SK-N-SH (cell line): ENCODE measurements at places on chromosomes 13 and 19.
A peak's percentile ranks its signal among the peaks of the same experiment; 100 is the strongest.

DNA sequence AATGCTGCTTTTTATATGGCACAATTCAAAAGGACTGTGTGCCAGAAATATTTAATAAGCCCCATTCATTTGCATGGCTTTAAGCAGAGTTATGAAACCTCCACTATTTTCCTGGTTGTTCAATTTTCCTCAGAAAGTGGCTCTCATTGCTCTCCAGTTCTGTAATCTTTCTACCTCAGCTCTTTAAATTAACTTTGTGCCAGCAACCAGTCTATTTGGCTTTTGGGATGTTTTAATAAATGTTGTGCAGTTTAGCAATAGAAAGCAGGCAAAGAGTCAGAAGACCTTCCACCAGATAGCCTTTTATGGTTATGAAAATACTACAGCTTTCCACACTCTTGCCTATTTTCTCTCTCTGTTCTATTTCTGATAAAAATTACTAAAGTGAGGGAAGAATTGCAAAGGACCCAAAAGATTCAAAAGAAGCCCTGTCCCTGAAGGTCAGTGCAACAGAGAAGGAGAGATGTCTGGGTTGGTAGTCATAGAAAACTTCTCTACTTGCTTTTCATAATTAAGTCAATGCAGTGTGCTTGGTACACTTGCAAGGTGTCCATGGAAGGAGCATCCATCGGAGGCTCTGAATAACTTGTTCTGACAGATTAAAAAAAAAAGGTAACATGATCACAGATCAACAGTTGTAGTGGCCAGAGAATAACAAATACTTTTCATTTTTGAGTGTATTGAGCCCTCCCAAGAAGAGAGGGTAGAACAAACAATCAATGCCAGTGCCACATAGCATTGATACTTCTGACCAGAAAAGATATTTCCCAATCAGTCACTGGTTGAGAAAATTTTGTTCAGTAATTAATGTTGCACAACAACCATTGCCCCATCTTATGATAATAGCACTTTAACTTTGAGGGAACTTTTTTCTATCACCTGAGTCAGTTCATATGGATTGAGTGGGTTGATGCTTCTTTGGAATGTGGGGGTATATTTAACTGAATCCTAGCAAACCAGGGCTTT is 48.4 kb upstream of the SPRY2 start:
- DNase-seq = no peak

DNA sequence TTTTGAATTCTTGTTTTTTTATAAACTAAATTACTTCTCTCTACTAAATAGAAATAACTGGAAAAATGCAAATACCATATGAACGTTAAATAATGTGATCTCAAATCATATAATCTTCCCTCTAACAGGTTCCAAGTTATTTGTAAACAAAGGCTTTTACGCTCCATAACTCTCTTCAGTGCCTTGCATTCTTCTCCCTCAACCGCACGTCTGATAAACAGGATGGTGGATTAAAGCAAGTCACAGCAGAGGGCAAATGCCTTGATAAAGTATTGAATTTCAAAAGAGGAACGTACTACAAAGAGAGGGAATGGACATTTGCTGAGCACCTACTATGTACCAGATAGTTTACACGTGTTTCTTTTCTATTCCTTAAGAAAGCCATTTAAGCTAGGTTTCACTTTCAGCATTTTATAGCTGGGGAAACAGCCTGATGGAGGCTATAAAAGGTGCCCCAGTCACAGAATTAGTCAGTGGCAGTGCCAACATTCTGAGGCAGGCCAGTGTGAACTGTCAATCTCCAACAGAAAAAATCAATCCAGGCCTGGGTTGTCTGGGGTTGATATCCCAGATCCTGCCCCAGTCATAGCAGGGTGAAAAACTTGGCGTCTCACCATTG is 15.8 kb downstream of the MRPS31 start:
- DNase-seq = no peak

GRCh38 chr19:29609636-29610035 is 3.6 kb downstream of the POP4 start:
- DNase-seq = no peak

DNA sequence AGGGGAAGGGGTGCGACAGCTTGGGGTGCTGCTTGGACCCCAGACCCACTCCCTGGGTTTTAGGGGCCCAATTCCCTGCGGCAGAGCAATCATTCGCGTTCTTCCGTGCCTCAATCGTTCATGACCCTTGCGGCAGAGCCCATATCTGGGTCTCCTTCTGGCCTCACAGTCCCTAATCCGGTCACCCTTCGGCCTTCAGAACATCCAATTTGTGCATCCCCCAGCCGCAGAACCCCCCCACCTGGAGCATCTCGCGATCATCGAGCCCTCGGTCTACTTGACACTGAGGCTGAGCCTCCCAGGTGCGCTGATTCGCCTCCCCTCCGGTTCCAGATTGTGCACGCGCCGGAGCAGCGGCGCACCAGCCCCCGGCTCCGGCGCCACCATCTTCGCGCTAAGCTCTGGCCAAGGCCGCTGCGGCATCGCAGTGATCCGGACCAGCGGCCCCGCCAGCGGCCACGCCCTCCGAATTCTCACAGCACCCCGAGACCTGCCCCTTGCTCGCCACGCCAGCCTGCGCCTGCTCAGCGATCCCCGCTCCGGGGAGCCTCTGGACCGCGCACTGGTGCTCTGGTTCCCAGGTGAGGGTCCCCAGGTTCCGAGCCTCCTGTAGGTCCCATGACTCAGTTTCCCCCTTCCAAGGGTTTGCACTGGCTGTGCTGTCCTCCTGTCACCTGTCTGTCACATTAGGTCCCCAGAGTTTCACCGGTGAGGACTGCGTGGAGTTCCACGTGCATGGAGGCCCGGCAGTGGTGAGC is 501 bp downstream of the GTPBP3 start:
- peak; percentile 62 for DNase-seq

GRCh38 chr19:30167206-30167868 is 204.8 kb upstream of the ZNF536 start:
- no peak for DNase-seq

DNA sequence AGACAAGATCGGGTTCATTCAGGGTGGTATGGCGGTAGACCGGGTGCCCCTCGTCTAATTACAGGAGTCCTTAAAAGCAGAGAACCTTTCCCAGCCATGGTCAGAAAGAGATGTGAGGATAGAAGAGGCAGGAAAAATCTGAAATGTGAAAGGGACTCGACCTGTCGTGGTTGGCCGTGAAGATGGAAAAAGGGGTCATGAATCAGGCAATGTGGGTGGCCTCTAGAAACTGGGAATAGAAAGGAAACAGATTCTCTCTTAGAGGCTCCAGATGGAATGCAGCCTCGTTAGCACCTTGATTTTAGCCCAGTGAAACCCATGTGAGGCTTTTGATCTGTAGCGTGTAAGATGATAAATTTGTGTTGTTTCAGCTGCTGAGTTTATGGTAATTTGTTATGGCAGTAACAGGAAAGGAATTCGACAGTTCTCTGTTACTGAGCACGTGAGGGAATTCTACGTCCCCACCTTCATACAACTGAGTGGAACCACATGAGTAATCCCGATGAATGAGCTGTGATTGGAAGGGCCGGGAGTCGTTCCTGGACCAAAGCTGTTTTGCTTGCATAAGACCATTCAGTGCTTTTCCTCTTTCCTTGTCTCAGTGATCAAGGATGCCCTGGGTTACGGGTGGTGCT is 11.0 kb upstream of the CA11 start:
- no peak for DNase-seq

DNA sequence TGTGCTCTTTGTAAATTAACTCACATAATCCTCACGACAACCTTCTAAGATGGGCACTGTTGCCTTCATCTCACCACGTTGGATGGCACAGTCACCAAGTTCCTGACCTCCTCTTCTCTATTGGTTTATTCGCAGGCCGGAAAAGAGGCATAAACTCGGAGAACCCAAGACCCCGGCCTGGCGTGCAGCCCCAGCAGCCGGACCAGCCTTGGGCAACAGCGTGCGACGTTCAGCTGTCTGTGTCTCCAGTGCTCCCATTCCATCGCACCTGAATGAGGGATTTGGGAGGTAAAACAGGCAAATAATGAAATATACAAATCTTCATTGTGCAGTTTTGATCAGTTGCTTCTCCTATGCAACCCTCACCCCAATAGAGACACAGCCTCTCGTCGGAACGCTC is 34.5 kb upstream of the GAS6 start:
- DNase-seq = no peak

DNA sequence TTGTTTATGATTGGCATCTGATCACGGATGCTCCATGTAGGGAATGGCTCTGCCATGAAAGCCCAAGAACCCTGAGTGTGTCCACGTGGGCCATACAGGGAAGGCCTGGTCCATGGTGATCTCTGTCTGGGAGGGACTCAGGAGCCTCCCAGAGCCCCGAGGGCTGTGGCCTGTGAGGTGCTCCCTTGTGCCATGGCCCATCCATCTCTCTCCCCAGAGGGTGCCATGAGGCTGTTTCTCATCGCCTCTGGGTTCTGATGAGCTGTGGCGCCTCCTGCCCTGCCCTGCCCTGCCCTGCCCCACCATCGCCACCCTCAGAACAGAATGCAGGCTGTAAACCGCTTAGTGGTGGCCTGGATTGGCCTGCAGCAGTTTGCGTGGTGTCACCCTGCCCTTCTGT is 83.1 kb downstream of the ATP11A start:
- no peak for DNase-seq

DNA sequence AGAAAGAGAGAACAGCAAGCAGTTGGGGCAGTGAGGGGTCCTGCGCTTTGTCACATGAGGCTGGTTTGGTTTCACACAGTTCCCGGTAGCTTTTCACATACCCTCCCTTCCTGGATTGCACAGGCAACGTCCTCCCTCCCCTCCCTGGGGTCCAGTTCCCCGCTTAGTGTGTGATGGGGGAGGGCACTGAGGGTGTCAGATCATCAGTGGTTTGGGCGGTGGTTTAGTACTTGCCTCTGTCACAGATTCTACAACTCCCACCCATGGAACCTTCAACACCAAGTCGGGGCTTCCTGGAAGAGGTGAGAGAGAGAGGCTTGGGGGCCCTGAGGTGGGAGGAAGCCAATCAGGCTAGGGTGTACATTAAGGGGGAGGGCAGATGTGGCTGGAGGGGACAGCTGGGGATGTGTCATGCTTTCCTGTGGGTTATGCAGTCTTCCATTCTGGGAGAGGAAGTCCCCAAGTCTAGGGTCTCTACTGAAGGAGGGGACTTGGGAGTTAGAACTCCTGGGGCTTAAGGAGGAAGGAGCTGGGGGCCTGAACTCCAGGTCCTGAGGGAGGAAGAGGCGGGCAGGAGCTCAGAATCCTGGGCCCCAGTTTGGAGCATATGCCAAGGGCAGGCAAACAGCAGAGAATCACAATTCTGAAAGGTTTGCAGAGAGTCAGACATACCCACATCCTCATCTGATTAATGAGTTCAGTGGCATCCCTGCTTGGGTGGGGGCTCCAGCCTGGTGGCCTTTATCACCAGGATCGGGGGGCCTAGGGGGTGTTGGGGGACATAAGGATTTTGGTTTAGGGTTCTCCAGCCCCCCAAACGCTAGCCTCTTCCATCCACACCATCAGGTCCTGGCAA is at the start of gene NKG7:
Gene NKG7 (minus strand): TSS at position 6 of the 856 bp plus-strand sequence. CDS start 119 bp downstream, outside the sequence.
- DNase-seq = no peak

DNA sequence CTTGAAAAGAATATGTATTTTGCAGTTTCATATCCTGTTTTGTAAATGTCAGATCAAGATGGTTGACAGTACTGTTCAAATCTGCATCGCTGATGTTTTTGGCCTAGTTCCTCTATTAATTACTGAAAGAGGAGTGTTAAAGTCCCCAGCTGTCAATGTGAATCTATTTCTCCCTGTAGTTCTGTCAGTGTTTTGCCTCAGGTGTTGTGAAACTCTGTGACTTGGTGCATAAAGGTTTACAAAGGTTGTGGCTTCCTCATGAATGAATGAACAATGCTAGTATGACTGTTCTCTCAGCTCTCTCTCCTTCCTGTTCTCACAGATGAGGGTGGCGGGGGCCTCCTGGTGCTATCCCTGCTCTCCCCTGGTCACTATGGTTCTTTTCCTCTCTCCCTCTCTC is 142.4 kb downstream of the MYCBP2 start:
- no peak for DNase-seq

DNA sequence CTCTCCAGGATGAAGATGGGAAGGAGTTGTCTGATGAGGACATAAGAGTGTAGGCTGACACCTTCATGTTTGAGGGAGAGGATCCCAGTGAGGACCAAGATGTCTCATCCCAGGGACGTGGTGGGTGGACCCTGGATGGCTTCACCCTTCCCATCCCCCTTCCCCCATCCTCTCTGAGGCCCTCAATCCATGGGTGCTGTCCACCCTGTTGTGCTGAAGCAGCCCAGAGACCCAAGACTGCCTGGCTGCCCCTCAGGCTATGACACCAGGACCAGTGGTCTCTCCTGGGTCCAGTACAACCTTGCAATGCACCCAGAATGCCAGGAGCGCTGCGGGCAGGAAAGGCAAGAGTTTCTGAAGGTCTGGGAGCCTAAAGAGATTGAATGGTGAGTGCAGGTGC is 3.4 kb upstream of the CYP4F12 start:
- DNase-seq = no peak

- no peak for DNase-seq
Observed at GRCh38 chr19:56132316-56132822, 8.7 kb upstream of the ZNF444 start.

- no peak for DNase-seq
Observed at GRCh38 chr19:10395003-10395402, 8.3 kb downstream of the CDC37 start.

DNA sequence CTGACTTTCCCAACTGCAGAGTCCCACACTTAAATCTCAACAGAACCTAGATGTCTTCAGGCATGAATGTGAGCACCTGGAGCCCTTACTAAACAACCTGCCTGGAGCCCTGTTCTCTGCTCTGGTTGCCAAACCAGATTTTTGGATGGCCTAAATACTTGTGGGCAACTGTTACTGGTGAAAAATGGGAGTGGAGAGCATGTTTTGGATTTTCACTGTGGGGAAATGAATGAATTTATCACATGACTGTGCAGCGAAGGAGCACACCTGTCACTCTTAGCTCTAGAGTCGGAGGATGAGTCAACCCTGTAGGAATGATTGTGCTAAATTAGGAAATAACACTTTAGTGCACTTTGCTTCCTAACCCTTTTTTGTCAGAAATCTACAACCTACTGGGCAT is 30.3 kb downstream of the SHISA2 start:
- no peak for DNase-seq

DNA sequence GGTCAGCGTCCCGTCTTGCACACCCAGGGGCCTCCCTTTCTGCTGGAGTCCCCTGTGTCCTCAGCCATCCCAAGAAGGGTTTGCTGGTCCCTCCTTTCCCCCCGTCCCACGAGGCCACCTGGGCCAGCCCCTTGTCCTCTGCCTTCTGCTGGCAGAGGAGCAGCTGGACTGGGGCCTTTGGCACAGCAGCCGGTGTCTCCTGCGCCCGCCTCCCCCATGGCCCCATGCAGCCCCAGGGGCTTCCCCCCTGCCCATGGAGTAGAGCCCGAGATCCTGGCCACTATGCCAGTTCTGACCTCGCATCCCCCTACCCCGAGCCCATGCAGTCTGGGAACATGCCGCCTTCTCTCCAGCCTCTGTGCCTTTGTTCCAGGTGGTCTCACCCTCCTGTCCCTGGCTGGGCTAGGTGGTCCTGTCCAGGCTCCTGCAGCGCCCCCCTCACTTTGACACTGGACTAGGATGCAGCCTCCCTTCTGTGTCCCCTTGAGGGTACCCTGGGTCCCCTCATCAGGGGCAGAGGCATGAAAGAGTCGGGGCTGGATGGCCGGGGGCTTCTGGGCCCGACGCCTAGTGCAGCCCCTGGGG is 5.7 kb upstream of the GARIN5A start:
- DNase-seq = no peak

GRCh38 chr13:23766939-23767338 is 122.3 kb downstream of the MIPEP start:
- DNase-seq = no peak

- DNase-seq = no peak
Observed at GRCh38 chr13:41388143-41388881, 69.0 kb upstream of the RGCC start.
